NCI-H524 (cell line): ENCODE measurements at places on chromosomes 5 and 9.

- no peak for DNase-seq
These were observed 32.5 kb downstream of the S1PR3 start for GRCh38 chr9:89023740-89024139.

DNA sequence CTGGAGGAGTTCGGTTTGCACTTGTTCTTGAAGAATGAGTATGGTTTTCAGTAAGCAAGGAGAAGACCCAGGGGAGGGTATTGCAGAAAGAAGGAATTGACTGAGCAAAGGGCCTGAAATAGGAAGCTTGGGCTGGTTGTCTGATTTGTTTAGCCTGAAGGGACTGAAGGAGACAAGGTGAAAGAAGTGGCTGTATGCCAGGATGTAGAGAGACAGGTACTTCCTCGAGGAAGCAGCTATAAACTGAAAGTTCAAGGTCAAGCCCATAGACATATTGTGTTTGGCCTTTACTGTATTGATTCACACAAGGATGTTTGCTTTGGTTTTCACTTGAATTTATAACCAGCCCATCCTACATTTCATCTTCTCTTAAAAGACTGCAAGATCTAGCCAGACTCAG lies 183.1 kb downstream of the PALM2AKAP2 start:
- no peak for DNase-seq

DNA sequence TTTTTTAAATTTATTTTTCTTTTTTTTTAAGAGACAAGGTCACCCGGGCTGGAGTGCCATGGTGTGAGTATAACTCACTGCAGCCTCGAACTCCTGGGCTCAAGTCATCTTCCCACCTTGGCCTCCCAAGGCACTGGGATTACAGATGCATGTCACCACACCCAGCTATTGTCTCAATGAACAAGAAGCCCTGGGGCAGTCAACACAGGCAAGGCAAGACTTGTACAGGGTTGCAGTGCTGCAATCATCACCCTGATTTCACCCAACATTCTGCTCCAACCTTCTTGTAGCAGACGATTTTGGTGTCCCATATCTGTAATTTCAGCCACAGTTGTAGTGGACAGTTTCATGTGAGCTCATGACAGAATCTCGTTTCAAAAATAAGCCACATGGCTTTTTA lies 205.8 kb upstream of the KIF2A start:
- no peak for DNase-seq

DNA sequence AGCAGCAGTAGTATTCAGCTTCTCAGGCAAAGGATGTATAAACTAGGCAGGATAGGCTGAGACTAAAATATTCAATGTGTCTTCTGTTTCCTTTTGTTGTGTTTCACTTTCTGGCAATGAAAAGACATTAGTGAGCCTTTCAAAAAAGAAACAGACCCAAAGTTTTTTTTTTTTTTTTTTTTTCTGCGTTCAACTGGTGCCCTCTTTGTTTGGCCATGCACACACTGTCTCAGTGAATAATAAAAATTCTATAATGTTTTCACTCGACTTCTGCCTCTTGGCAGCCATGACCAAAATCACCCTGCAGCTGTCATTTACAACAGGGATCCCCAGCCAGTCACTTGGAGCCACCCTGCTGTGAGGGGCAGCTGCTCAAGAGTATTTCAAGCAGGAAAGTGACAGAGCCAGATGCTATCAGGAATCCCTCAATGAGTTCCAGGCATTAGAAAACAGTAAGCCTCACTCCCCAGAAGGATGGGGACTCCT lies 44.0 kb upstream of the MAN2A1 start:
- DNase-seq, result peak; percentile 94

- DNase-seq, result no peak
These were observed 20.8 kb downstream of the TTC33 start for GRCh38 chr5:40734986-40735385.

- no peak for DNase-seq
These were observed 36.4 kb downstream of the GGTA1 start for GRCh38 chr9:121463026-121463807.
